Activated CD4-positive, alpha-beta T cell treated with anti-CD3 and anti-CD28 coated beads for 36 hours (primary cell): ENCODE measurements at places on chromosomes 3 and 15.

GRCh38 chr3:134579141-134579665 is 71.6 kb downstream of the KY start:
- no peak overlapping the region for H3K4me3 ChIP-seq
- no peak overlapping the region for H3K27ac ChIP-seq
- no peaks in the 10 kb centered on the region for H3K27me3 ChIP-seq
- DNase-seq: no peak

DNA sequence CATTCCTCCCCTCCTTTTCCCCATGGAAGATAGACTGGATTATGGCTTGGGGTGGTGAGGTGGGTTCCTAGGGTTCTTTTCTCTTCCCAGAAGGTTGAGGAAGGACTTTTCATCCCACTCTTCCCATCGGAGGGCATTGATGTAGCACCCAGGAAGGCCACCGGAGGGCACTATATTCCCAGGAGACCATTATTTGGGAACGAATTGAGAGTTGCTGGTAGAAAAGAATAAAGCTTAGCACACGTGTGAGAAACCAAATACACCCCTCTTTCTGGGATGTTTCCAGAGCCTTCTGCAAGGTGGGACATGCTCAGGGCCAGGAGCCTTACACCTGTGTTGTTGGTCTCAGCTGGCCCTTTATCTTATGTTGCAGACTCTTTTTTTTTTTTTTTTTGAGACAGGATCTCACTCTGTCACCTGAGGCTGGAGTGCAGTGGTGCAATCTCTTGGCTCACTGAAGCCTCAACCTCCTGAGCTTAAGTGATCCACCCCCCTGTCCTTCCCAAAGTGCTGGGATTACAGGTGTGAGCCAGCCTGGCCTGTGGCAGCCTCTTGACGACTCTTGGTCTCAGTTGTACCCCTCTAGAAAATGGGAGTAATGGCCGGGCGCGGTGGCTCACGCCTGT is 6.3 kb upstream of the CDC25A start:
- peaks cover 4% of the 10 kb centered on the region for H3K27me3 ChIP-seq
- H3K4me3 ChIP-seq: no peak overlapping the region
- H3K27ac ChIP-seq: no peak overlapping the region
- DNase-seq: peak; percentile 56
- no peaks in the 10 kb centered on the region for H3K36me3 ChIP-seq

DNA sequence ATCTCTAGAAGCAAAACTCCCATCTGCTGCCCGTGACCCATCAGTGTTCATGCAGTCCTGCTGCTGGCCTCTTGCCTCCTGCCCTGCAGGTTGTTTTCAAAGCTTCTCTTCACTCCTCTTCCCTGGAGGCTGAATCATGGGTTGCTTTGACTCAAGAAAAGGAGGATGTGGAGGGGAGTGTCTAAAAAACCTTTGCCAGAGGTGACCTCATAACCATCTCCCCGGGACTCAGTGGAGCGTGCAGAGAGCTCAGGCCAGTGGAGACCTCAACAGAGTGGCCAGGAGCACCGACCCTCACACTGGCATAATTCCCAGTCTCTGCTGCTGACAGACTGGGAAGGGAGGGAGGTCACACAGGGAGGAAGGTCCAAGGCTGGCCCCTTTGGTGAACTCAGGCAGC is 60.9 kb upstream of the ITGA11 start:
- peaks cover 19% of the 10 kb centered on the region for H3K27me3 ChIP-seq
- no peak overlapping the region for H3K27ac ChIP-seq
- DNase-seq: no peak
- H3K4me1 ChIP-seq: no peaks in the 10 kb centered on the region

GRCh38 chr15:57216288-57216687 is 160.0 kb upstream of the CGNL1 start:
- no peaks in the 10 kb centered on the region for H3K27me3 ChIP-seq
- peak; percentile 13 for DNase-seq
- H3K4me3 ChIP-seq: no peak overlapping the region

DNA sequence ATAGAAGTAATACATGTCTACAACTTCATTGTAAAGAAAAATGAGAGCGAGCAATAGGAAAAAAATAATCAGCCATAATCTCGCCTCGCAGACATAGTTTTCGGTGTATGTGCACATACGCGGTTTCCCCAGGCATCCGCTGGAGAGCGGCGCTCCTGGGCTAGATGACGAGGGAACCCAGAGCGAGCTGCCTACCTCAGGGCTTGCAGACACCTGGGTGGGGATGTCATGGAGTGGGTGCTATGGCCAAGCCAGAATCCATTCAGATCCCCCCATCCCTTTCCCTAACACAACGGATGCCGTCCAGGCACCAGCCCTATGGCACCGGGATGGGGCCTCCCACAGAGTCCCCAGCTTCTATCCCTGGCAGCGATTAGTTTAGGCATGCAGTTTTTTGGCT is 4.5 kb upstream of the CFAP100 start:
- peaks cover 5% of the 10 kb centered on the region for H3K4me1 ChIP-seq
- H3K4me3 ChIP-seq: no peak overlapping the region
- no peak for DNase-seq
- peaks cover 52% of the 10 kb centered on the region for H3K27me3 ChIP-seq
- no peaks in the 10 kb centered on the region for H3K36me3 ChIP-seq

- H3K27me3 ChIP-seq: peaks cover 2% of the 10 kb centered on the region
- no peaks in the 10 kb centered on the region for H3K4me1 ChIP-seq
- H3K36me3 ChIP-seq: no peaks in the 10 kb centered on the region
- DNase-seq: no peak
- no peak overlapping the region for H3K27ac ChIP-seq
These were observed 129.4 kb upstream of the SNTN start for GRCh38 chr3:63523100-63523499.

GRCh38 chr3:52681596-52681995 is 4.1 kb downstream of the PBRM1 start:
- H3K4me3 ChIP-seq: peak overlapping the region; percentile 22
- peaks cover 57% of the 10 kb centered on the region for H3K4me1 ChIP-seq
- peaks cover 55% of the 10 kb centered on the region for H3K36me3 ChIP-seq
- H3K27ac ChIP-seq: peak overlapping the region; percentile 95
- H3K27me3 ChIP-seq: no peaks in the 10 kb centered on the region
- DNase-seq: no peak

- peaks cover 1% of the 10 kb centered on the region for H3K4me1 ChIP-seq
- no peak for DNase-seq
- no peak overlapping the region for H3K4me3 ChIP-seq
- H3K36me3 ChIP-seq: peaks cover 20% of the 10 kb centered on the region
These were observed 64.5 kb downstream of the PGPEP1L start for GRCh38 chr15:98943051-98943508.

GRCh38 chr15:57387564-57388076 is 11.3 kb downstream of the CGNL1 start:
- peaks cover 6% of the 10 kb centered on the region for H3K27me3 ChIP-seq
- no peaks in the 10 kb centered on the region for H3K4me1 ChIP-seq
- H3K36me3 ChIP-seq: no peaks in the 10 kb centered on the region
- no peak overlapping the region for H3K4me3 ChIP-seq
- DNase-seq: no peak

DNA sequence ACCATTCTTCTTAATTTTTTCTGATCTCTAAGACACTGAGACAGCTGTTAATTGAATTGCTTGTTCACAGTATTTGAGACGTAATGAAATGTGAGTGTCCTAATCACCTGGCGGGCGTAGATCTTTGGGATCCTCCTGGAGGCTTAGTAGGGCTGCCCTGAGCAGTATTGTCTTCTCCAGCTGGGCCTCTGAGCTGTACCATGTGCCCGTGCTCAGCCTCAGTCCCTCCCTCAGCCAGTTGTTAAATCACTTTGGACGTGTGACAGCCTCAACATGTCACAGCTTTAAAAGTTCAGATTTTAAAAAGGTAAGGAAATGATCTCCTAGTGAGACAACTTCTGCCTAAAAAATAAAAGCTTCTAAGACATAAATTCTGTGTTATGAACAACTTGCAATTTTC is 35.5 kb downstream of the IGF1R start:
- peaks cover 70% of the 10 kb centered on the region for H3K4me1 ChIP-seq
- no peak for DNase-seq
- no peak overlapping the region for H3K27ac ChIP-seq
- no peaks in the 10 kb centered on the region for H3K36me3 ChIP-seq
- no peak overlapping the region for H3K4me3 ChIP-seq
- H3K27me3 ChIP-seq: no peaks in the 10 kb centered on the region

DNA sequence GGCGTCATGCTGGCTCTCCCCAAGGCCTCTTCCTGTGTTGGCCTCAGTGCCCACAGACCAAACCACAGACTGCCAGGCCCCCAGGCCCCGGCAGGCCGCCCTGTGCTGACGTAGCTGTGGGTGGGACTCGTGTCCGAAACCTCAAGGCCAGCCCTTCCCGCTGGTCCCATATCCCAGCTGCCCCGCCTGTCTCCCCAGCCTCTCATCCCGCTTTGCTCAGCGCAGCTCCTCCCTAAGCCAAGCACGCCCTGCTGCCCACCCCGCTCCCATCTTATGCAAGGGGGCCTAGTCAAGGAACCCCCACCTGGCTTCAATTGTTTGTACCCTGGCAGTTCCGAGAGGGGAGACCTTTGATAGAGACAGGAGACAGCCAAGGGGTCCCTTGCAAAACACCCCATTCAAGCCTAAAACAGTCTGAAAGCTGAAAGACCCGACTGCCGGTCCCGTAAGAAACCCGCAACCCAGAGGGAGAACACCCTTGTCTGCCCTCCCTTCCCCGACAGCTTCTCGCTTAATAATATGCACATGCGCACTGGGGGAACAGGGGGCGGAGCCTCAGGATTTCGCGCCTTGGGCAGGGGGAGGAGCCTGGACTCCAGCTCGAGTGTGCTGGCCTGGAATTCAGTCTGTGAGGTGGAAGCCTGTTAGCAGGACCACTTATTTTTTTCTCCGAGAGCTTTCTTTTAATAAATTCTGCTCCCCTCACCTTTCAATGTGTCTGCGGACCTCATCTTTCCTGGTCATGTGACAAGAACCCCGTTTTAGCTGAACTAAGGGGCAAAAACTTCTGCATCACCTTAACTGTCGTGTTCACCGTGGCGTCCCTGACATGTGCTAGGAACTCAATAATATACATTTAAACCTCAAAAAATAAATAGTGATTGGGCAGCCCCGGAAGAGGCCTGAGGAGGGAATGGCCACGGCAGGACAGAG is 17.2 kb downstream of the TNFAIP8L3 start:
- H3K4me1 ChIP-seq: peaks cover 19% of the 10 kb centered on the region
- peak overlapping the region; percentile 65 for H3K27ac ChIP-seq
